ENCODE measurements at places on chromosomes 3 and 15. TPM values are rescaled to one million over a fixed set of nuclear protein-coding genes. Genes with fewer than 3 reads are reported as not detected.

DNA sequence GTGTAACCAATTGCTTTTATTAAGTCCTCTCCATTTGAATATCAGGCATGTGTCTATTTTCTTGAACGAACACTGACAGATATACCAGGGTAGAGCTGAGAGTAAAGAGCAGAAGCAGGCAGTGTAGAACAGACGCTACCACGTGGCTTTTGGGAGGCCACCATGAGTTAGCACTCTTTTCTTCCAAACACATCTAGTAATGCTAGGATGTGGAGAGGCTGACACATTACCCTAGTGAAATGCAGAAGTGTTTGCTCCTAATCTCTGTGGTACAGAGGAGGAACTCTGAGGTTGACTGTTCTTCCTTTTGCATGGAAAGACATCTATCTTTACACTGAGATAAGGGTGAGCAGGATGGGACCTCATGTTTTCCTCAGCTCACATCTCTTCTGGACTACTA is 216.3 kb downstream of the SATB1 start:
- no peak for DNase-seq

GRCh38 chr15:83978588-83978987 is 257.0 kb upstream of the GOLGA6L4 start:
- no peak for DNase-seq

DNA sequence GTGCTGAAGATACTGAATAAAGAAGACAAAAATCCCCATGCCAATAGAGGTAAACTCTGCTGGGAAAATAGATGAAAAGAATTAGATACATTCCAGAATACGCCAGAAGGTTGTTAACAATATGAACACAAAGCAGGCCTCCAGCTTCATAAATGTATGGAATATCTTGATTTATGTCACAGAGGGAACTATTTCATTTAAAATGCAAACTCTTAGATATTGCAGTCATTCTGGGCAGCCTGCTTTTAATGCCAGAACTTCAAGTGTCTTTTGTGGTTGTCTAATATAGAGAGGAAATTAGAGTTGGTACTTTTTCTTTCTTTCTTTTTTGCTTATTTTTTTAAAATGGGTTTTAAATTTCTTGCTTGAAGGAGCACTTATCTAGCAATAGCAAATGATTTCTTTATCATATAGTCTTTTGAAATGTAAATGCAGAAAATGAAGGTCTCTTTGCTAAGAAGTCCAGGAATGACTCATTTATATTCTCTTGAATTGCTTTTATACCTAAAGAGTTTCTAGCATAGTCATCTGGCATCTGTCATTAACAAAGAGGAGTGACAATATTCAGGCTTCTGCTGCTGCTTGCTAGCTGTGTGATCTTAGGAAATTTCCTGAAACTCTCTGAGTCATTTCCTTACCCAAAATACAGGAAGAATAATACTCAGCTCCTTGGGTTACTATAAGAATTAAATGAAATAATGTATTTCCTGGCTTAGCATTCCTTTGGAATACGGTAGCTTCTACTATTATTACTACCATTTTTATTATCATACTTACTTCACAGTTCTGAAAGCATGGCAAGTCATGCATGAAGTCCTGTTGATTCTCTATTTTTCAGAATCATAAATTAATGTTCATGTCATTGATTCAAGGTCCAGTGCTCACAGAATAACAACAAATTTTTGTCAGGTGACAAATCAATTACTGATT is 527.6 kb downstream of the DIPK2A start:
- DNase-seq, result no peak

Gene SERINC4
- 0.32 TPM for total RNA-seq

GRCh38 chr15:93241696-93242585 is 152.9 kb upstream of the RGMA start:
- no peak for DNase-seq

Gene LOXL1
- 0.49 TPM for total RNA-seq

DNA sequence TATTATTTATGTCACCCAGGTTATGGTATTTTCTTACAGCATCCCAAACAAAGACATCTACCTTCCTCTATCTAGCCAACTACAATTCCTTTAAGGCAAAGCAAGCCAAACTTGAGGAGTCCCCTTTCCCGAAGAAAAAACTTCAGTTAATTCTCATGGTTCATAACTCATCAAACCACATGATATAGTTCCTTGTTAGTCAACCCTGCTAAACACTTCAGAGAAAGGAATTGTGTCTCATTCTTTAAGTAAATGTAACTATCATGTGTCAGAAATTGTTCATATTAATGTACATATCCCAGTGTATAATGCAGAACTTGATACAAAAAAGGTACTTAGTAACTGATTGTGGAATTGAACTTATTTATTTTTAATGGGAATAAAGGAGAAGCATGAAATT is 44.4 kb downstream of the ST3GAL6 start:
- DNase-seq, result no peak

Gene REC114
- not detected for total RNA-seq

DNA sequence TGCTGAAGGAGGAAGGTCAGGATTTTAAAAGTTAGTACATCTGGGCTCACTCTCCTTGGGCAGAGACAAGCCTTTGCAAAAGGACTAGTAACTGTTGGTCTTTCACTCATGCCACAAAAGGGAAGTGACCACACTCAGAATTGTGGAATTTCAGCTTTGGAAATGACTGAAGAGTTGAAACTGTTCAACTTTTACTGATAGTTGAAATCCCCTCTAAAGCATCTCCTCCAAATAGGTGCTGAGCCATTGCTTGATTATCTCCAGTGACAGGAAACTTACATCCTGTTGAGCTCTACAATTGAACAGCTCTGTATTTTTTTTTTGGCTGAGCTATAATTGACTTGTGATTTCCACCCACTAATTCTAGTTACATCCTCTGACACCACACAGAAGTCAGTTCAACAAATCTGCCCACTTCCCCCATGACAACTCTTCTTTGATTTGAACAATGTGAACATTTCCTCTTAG is 254.8 kb upstream of the TPRG1 start:
- DNase-seq, result peak; percentile 27

Gene POLQ
- total RNA-seq, result 0.97 TPM

DNA sequence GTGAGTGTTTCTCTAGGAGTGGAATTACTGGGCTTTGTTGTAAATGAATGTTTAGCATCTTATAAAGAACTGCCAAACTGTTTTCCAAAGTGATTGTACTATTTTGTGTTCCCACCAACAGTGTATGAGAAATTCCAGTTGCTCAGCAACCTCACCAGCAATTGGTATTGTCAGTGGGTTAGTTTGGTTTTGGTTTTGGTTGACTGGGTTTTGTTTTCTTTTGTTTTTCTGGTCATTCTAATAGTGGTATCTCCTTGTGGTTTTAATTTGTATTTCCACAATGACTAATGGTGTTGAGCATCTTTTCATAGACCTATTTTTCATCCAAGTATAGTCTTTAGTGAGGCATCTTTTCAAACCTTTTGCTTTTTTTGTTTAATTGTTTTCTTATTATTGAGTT is 27.1 kb downstream of the FILIP1L start:
- no peak for DNase-seq

Gene SLC9C1
- total RNA-seq, result 0.49 TPM

DNA sequence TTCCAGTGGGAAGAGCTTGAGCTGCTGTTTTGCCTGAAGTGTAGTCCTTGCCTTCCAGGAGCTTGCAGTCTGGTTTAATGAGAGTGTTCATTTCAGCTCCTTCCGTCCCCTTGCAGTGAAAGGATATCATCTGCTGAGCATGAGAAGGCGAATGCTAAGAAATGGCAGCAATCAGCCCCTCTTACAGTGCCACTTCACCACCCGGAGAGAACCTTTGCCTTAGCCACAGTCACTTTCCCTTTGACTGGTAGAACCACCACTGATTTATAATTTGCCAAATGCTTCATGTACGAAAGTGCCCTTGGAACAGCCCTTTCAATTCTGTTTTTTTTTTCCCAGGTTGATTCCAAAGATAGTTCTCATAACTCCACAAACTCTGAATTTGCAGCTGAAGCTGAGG is 11.5 kb downstream of the TATDN2 start:
- DNase-seq, result no peak

GRCh38 chr3:149267565-149267964 is 45.9 kb upstream of the CP start:
- DNase-seq, result peak; percentile 45

Gene CLDN11
- 0.36 TPM for total RNA-seq

DNA sequence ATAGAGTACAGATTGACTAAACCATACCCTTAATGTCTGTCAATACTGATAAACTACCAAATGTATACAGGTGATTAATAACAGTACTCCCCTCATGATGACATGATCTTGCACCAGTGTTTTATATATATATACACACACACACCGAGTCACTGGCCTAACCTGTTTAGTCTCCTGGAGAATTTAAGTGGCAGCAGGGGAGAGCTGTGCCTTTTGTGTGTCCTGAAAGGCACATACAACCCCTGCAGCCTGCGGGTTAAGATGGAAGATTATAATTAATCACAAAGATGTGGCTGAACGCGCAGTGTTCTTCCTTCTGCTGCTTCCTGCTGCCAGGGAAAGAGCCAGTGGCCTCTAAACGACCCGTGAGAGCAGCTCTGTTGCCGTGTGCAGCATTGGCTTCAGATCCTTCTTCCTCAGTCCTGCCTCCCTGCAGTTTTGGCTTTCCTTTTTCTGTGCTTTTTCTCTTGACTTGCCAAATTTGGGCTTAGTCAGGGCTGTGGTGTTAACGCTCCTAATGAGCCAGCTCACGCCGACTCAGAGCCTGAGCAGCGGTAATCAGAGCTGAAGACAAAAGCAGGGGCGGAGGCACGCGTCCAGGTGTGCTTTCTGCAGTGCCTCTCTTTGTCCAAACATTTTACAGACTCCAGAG is 42.5 kb upstream of the UBE3A start:
- DNase-seq, result no peak

- peak; percentile 58 for DNase-seq
These were observed 51.8 kb upstream of the DGKG start for GRCh38 chr3:186413615-186414415.

GRCh38 chr3:13648060-13649001 is 99.4 kb downstream of the FBLN2 start:
- DNase-seq, result peak; percentile 82

Gene FBXO40
- not detected for total RNA-seq

DNA sequence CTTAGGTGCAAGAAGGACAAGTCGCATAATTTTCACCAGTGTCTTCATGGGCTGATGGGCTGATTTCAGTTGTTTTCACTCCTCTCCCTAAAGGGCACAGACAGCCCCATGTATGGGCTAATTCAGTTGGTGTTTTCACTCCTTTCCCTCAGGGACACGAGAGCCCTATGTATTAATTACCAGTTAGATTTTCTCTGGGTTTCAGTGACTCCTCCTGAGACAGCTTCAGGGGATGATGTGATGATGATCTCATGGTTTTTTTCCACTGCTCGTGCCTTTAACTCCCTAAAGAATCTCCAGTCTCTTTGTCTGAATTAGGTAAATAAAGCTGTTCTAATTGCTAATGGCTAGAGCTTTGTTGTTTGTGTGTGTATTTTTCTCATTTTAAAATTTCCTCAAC is 9.9 kb downstream of the RAMAC start:
- DNase-seq, result no peak

Gene EPHA3
- not detected for total RNA-seq

DNA sequence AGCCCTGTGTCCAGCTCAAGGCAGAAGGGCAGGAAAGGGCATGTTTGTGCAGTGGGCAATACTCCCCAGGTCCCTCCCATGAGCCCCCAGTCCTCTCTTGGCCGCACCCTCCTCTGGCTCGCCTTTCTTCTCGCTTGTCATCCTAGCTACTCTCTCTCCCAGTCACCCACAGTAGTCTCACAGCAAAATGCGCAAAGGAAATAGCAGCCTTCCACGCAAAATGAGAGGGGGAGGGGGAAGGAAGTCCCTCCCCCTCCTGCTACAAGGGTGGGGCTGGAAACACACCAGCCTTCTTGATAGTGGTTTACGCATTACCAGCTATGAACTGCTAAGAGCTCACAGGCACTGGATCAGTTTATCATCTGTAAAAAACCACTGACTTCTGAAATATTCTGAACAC is 83.8 kb downstream of the GADL1 start:
- no peak for DNase-seq

DNA sequence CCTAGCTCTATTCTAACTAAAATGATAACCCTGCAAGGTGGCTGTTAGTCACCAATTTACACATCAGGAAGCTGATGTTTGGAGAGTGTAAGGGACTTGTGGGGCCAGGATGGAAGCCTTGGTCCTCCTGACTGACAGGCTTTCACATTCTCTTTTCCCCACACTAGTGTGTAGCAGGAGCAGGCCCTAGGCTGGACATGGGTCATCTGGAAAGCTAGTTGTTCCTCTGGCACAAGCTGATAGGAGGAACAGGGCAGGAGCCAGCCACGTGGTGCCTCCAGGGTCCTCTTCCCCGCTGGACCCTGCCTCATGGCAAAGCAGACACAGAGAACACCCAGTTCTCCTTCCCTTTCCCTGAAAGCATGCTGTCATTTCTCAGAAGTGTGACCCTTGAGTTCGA is 18.1 kb upstream of the RBSN start:
- peak; percentile 1 for DNase-seq

- DNase-seq, result peak; percentile 17
These were observed 46.6 kb upstream of the MDFIC2 start for GRCh38 chr3:70358978-70359580.

Gene SAXO2
- 30.2 TPM for total RNA-seq

- no peak for DNase-seq
These were observed 204.1 kb downstream of the CNTN3 start for GRCh38 chr3:74410276-74410941.

DNA sequence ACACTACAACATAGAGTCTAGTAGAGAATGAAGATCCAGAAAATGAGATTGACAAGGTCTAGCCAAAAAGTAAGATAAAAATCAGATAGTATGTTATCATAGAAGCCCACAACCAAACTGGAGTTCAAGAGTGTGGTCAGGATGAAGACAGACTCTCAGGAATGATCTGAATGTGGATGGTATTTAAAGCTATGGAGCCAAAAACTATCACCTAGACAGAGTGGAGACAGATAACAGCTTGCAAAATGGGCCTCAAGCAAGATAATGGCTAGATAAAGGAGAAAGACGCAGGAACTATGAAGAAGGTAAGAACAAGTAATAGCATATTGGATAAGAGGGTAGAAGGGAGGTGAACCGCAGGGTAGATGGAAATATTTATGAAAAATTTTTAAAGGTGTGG is 35.4 kb downstream of the ZMAT3 start:
- DNase-seq, result no peak

DNA sequence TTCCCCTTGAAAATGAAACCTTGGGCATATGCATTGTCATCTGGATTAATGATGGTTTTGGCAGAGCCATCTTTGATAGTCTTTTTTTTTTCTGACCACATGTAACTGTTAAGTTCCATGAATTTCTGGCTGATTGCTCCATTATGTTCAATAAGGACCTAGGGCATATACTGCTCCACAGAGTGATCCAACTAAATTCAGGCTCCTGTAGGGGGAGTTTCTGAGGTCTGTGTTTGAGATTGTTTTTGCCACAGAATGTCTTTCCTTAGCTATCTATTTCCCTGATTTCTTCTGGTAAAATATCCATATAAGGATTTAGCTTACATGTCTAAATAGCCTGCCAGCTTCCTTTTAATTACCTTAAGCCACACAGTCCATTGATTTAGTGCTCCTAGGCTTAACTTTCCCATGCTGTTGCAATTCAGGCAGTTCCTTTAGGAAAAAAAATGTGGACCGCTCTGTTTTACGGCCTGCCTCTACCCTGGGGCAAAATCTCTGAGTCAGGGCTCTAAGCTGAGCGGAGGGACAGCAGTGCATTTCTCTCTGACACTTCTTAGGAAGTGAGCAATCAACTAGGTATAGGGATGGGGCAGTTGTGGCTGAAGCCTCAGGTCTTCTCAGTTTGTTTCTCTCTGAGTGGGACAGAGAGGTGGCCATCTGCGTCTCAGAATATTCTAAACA is 796.2 kb downstream of the NR2F2 start:
- no peak for DNase-seq

Gene FETUB
- not detected for total RNA-seq

Data from B cell (primary cell).